ENCODE measurements at places on chromosomes 3 and 15.

DNA sequence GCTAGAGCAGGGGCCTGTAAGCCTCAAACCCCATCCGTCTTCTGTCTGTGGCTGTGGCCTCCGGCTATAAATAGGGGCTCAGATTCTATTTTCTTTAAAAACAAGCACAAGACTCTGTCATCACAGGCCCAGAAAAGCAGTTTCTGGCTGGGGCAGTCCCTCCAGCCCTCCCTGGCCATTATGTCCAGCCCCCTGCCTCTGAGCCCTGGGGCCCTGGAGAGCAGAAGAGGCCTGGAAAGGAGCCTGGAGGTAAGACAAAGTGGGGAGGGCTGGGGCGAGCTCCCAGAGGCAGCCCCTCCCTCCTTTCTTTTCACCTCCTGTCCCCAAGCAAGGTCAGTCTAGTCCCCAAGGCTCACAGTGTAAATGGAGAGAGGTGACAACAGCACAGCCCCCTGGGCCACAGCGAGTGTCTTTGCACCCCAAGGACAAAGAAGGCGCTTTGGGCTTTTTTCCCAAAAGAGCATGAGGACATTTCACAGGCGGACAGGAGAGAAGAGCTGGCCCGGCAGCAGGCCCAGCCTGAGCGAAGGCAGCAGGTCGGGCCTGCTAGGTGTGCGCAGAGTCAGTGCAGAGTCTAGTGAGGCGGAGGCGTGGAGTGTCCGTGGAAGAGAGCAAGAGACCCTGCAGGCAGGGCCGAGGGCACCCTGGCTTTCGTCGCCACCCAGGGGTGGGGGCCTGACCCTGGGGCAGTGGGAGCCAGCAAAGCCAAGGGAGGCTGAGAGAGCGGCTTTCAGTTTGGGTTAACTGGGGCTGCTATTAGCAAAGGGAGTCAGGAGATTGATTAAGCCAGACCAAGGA, 188.3 kb downstream of the TBC1D2B start:
- no peaks in the 10 kb centered on the region for H3K27me3 ChIP-seq
- no peaks in the 10 kb centered on the region for H3K36me3 ChIP-seq
- no peak overlapping the region for H3K4me3 ChIP-seq
- H3K27ac ChIP-seq = peak overlapping the region; percentile 36
- DNase-seq = peak; percentile 39

- H3K27me3 ChIP-seq = no peaks in the 10 kb centered on the region
- peak; percentile 97 for DNase-seq
- peak within 1 kb of the TSS; percentile 90 for H3K4me3 ChIP-seq
Measured at GRCh38 chr3:38496131-38496910, at the start of gene EXOG. Gene EXOG (plus strand): TSS chr3:38496340. CDS start chr3:38496368, 28 bp downstream.

DNA sequence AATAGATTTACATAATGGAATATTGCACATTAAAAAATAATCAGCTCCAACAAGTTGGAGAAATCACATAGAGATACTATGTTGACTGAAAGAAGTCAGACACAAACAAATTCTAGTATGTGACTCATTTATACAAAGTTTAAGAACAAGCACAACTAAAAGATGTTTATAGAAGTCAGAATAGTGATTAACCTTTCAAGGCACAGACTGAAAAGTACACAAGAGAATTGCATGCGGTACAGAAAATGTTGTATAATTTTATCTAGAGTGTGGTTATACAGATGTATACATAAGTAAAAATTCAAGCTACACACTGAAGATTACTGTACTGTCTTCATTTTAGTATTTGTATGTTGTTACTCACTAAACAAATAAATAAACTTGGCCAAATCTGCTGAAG, 19.3 kb upstream of the ATOSA start:
- H3K27ac ChIP-seq = no peak overlapping the region
- H3K4me3 ChIP-seq = no peak overlapping the region
- no peaks in the 10 kb centered on the region for H3K27me3 ChIP-seq
- H3K4me1 ChIP-seq = no peaks in the 10 kb centered on the region
- no peak for DNase-seq

GRCh38 chr15:68776477-68777270, 44.0 kb downstream of the ANP32A start:
- H3K27ac ChIP-seq = no peak overlapping the region
- DNase-seq = no peak
- no peak overlapping the region for H3K4me3 ChIP-seq
- peaks cover 41% of the 10 kb centered on the region for H3K36me3 ChIP-seq
- no peaks in the 10 kb centered on the region for H3K27me3 ChIP-seq
- H3K4me1 ChIP-seq = peaks cover 6% of the 10 kb centered on the region

GRCh38 chr15:60535265-60535664, 56.3 kb upstream of the ICE2 start:
- no peak for DNase-seq
- H3K4me1 ChIP-seq = peaks cover 89% of the 10 kb centered on the region
- no peak overlapping the region for H3K27ac ChIP-seq
- H3K4me3 ChIP-seq = no peak overlapping the region
- peaks cover 13% of the 10 kb centered on the region for H3K36me3 ChIP-seq
- H3K27me3 ChIP-seq = no peaks in the 10 kb centered on the region

DNA sequence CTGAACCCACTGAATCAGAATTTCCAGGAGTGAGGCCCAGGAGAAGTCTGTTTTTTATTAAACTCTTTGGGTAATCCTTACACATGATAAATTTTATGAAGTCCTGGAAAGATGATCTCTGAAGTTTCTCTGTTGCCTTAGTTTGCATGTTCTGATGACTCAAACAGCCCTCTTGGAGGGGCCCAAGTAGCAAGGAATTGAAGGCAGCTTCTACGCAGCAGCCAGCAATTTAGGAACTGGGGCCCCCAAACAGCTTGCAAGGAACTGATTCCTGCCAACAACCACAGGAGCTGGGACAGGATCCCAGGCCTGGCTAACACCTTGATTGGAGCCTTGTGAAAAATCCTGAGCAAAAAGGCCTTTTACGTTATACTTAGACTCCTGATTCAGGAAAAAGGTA, 5.4 kb upstream of the ACP3 start:
- no peaks in the 10 kb centered on the region for H3K4me1 ChIP-seq
- no peak for DNase-seq
- no peak overlapping the region for H3K4me3 ChIP-seq
- H3K36me3 ChIP-seq = no peaks in the 10 kb centered on the region
- no peak overlapping the region for H3K27ac ChIP-seq

DNA sequence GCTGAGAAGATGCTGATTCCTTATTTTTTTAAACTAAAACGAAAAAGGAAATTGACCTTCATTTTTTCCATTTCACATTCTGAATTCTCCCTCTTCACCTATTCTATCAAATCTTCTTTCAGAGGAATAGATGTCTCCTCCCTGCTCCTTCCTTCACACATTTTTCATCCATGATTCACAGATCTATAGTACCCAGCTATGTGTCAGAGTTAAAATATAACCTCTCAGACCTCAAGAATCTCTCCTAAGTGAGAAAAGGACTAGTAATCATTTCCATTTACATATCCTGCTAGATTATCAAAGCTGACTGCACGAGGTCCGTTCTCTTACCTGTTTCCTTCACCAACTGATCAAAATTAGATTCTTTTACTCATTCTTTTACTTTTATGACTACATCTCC, 1297.6 kb upstream of the ALCAM start:
- H3K27ac ChIP-seq = no peak overlapping the region
- no peaks in the 10 kb centered on the region for H3K36me3 ChIP-seq
- no peak for DNase-seq
- no peaks in the 10 kb centered on the region for H3K4me1 ChIP-seq

DNA sequence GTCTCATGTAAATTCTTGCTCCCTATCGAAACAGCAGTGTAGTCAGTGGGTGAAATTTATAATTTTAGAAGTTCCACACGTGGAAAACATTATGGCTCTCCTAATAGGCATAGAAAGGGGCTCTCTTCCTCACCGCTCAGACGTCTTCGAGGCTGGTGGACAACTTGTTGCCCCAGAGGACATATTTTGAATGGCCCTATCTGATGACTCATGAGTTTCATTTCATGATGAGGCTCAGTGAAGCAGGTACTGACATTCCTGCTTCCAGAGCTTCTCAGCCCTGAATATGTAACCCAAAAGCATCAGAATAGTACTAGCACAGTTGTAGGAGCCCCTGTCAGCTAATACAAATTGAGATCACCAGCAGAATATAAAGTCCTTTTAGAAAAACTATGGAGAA, 117.9 kb downstream of the HERC1 start:
- no peaks in the 10 kb centered on the region for H3K27me3 ChIP-seq
- H3K36me3 ChIP-seq = peaks cover 88% of the 10 kb centered on the region
- DNase-seq = no peak
- H3K4me3 ChIP-seq = no peak overlapping the region

- H3K27ac ChIP-seq = no peak overlapping the region
- DNase-seq = no peak
- no peaks in the 10 kb centered on the region for H3K27me3 ChIP-seq
- H3K4me1 ChIP-seq = peaks cover 11% of the 10 kb centered on the region
- no peaks in the 10 kb centered on the region for H3K36me3 ChIP-seq
Measured at GRCh38 chr3:61182662-61183061, 68.6 kb downstream of the FHIT start.

GRCh38 chr15:69484837-69485236, 32.2 kb downstream of the RPLP1 start:
- no peak overlapping the region for H3K4me3 ChIP-seq
- H3K27me3 ChIP-seq = no peaks in the 10 kb centered on the region
- H3K36me3 ChIP-seq = no peaks in the 10 kb centered on the region
- no peaks in the 10 kb centered on the region for H3K4me1 ChIP-seq
- no peak for DNase-seq

GRCh38 chr3:128745742-128746141, 19.8 kb downstream of the RAB7A start:
- H3K4me3 ChIP-seq = no peak overlapping the region
- H3K27me3 ChIP-seq = no peaks in the 10 kb centered on the region
- H3K36me3 ChIP-seq = peaks cover 18% of the 10 kb centered on the region
- no peak overlapping the region for H3K27ac ChIP-seq
- no peak for DNase-seq

GRCh38 chr15:92882697-92883162, 17.4 kb upstream of the CHD2 start:
- H3K4me3 ChIP-seq = peak overlapping the region; percentile 83
- H3K36me3 ChIP-seq = peaks cover 34% of the 10 kb centered on the region
- peaks cover 40% of the 10 kb centered on the region for H3K4me1 ChIP-seq
- H3K27ac ChIP-seq = peak overlapping the region; percentile 98
- DNase-seq = no peak

DNA sequence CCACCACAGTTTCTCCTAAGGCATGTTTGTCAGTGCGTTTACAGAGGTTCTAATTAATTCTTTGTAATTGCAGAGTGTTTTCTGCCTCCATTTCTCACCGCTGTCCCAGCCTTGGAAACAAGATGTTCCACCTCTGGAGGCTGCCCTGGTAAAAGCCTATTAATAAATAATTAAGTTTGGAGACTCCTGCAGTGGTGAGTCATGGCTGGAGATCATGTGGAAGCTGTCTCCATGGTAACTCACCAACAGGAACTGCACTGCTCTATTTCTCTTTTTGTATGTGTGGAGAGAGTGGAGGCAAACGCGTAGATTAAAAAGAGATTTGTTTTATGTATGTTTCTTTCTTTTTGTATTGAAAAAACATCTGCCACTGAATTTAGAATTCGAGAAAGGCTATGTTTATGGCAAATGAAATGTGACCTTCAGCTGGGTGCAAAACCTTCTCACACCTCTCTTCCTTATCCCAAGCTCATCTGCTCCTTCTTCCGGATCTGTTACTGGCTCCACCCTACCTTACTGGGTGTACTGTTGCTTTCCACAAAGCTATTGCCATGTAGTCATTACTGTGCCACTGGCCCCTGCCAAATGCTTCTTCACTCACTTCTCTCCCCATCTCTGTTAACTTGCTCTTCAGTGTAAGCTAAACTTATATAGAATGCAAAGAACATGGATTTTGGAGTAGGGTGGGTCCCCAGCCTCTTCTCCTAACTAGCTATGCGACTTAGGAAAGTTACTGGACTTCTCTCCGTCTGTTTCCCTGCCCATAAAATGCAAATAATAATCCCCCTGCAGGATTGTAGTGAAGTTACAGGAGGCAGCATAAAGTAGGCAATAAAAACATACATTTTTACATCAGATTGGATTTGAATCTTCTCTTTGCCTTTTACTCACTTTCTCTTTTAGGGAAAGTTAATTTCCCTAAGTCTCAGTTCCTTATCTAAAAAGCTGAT, 778.5 kb downstream of the NTRK3 start:
- H3K4me1 ChIP-seq = no peaks in the 10 kb centered on the region
- peak overlapping the region; percentile 33 for H3K4me3 ChIP-seq
- H3K36me3 ChIP-seq = no peaks in the 10 kb centered on the region
- peak overlapping the region; percentile 38 for H3K27ac ChIP-seq
- no peak for DNase-seq
- no peaks in the 10 kb centered on the region for H3K27me3 ChIP-seq

DNA sequence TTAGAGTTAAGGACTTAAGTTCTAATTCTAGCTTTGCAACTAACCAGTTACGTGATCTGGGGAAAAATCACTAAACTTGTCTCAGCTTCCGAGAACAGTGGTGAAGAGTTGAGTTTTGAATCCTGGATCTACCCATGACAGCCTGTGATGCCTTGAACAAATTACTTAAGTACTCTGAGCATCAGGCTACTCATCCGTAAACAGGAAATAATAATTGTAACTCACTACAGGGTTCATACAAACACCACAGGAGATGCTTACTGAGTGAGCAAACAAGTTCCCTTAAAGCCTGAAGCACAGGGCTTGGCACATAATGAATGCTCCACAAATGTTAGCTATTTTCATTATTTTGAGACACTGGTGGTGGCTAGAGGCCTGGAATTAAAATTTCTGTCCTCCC, 158.8 kb downstream of the ERC2 start:
- no peak overlapping the region for H3K4me3 ChIP-seq
- peaks cover 4% of the 10 kb centered on the region for H3K4me1 ChIP-seq
- DNase-seq = no peak
- no peaks in the 10 kb centered on the region for H3K36me3 ChIP-seq
- no peak overlapping the region for H3K27ac ChIP-seq
- H3K27me3 ChIP-seq = no peaks in the 10 kb centered on the region

DNA sequence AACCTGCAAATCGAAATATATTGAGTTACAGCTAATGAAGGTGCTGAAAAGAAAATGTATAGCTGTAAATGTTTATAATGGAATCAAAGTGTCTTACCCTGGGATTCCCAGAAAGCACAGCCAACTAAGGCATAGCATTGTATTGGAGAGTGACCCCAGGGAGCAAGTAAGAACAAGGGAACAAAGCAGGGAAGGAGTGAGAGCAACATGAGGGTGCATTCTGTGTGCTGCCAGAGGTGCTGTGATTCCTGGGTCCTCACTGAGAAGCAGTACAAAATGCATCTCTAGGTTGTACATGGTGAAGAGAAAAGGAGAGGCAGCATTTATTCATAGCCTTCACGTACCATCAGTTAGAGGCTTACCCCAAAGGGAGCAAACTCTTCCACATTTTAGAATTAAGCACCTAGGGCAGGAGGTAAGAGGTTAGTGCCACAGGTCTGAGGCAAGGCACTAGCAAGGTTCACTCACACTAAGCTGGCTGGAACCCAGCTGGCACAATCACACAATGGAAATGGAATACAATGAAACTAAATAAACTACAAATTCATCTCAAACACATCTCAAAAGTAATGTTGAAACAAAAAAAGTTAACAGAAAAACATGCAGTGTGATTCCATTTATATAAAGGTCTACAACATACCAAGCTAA, 151.5 kb upstream of the C2CD4B start:
- no peak for DNase-seq
- no peak overlapping the region for H3K27ac ChIP-seq
- no peaks in the 10 kb centered on the region for H3K36me3 ChIP-seq
- H3K4me1 ChIP-seq = no peaks in the 10 kb centered on the region
- H3K4me3 ChIP-seq = no peak overlapping the region

GRCh38 chr3:12815078-12815477, 18.6 kb downstream of the CAND2 start:
- no peak for DNase-seq
- peaks cover 88% of the 10 kb centered on the region for H3K36me3 ChIP-seq
- H3K4me1 ChIP-seq = peaks cover 23% of the 10 kb centered on the region
- no peak overlapping the region for H3K4me3 ChIP-seq
- H3K27ac ChIP-seq = peak overlapping the region; percentile 36

GRCh38 chr15:35912196-35912595, 366.2 kb upstream of the DPH6 start:
- no peaks in the 10 kb centered on the region for H3K27me3 ChIP-seq
- H3K4me3 ChIP-seq = no peak overlapping the region
- no peaks in the 10 kb centered on the region for H3K36me3 ChIP-seq
- no peak overlapping the region for H3K27ac ChIP-seq

Data from psoas muscle (tissue), 8 donors.